ENCODE measurements at places on chromosomes 16 and 17. TPM values are rescaled to one million over a fixed set of nuclear protein-coding genes. Genes with fewer than 3 reads are reported as not detected.

DNA sequence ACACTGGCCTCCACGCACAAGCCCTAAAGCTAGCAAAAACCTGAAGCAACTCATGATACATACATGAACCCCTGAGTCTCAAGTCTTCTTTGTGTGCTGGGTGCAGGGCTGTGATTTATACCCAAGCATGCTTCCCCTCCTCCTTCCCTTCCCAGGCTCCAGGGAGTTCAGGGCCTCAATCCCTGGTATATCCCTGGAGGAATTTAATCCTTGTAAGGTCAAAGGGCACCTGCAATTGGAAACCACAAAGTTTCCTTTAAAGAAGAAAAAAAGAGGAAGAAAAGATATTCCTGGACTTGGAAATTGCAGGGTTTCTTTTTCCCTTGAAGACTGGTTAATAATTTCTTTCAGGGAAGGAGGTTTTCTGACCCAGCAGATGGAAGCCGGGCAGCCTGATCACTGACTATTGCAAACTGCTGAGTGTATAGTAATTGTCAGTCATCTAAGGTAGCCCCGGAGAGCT is 182.3 kb downstream of the AATF start:
- no peak for DNase-seq

USH1G gene
- not detected for total RNA-seq

DNA sequence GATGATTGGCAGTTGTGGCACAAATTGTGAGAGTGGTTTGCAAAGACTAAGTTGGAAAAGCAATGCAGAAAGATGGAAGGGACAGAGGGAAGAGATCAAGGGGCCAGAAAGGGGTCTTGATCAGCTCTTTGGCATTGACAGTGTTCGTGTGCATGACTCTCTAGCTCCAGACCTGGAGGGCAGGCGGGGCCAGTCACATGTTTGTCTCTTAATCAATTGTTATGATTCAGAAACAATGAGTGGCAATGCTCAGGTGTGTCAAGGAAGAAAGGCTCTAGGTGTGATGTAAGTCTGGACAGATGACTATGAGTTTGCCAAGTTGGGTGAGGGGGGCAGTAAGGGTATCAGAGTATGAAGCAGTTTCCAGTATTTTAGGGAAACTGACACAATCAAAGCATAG is 32.1 kb downstream of the WSB1 start:
- DNase-seq = no peak

DNA sequence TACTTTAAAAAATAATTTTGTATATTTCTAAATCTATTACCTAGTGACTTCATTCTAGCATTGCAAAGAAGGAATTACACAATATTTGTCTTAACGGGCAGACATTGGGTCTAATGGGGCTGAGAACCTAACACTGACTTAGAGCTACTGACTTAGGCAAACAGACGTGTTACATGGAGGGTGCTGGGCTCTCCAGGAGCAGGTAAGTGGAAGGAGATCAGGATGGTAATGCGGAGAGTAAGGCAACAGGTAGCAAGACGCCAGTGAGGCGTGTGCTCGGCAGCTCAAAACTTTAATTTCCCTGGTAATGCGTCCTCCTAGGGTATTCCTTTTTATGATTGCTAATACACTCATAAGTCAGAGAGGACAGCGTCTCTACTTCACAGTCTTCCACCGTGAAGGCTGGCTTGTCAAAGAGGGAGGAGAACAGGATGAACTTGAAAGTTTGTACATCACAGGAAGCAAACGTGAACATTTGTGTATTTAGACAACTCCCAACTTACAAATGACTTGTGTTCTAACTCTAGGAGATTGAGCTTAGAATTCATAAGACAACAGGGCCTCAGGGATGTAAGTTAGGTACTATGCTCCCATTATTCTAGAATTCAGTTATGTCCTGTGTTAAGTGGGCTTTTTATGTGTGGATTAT is 4.6 kb downstream of the KRT28 start:
- DNase-seq = no peak

- DNase-seq = no peak
Measured at GRCh38 chr16:3968551-3968950, 88.0 kb upstream of the CREBBP start.

DNA sequence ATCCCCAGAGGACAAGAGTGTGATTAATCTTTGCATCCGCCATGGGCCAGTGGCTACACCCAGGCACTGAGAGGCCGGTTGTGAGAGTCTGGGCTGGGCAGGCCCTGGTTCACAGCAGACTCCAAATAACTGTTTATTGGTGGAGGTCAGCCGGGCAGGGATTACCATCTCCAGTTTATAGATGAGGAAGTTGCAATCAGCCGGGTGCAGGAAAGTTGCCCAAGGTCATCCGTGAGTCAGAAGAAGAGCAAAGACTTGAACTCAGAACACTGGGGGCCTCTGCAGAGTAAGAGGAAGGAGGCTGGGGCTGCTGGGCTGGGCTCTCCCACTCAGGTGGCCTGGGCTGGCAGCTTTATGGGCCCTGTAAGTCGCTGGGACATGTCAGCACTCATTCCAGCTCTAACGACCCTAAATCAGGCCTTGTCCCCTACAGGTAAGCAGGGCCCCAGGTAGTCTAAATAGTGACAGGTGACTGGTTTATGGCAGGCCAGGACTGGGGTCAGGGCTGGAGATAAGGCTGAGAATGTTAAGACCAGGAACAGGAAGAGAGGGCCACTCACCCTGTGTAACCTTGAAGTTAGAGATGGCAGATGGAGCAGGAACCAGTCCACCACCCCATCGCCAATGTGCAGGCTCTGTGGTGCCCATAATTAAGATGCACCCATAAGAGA is 2.1 kb upstream of the CA4 start:
- DNase-seq = no peak

DNA sequence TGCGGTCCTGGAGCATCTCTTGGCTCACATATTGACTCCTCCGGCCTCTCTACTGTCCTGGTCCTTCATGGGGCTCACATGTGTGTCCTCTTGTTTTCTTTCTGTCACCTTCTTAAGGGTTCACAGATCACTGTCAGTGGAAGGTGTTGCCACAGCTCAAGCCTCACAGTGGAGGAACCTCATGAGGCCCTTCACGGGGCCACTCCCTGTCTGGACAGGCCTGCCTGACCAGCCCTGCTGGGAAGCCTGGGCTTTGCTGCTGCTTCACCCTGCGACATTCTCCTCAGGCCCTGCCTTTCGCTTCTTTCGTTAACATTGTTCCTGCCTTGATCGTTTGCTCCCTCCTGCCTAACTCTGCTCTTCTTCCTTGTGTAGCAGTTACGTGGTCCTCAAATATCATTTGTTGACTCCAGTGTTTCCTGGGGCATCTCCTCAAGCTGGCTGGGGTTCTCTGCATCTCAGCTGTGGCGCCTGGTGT is 55.9 kb downstream of the WDR45B start:
- no peak for DNase-seq

KRT9 gene
- total RNA-seq = not detected

DNA sequence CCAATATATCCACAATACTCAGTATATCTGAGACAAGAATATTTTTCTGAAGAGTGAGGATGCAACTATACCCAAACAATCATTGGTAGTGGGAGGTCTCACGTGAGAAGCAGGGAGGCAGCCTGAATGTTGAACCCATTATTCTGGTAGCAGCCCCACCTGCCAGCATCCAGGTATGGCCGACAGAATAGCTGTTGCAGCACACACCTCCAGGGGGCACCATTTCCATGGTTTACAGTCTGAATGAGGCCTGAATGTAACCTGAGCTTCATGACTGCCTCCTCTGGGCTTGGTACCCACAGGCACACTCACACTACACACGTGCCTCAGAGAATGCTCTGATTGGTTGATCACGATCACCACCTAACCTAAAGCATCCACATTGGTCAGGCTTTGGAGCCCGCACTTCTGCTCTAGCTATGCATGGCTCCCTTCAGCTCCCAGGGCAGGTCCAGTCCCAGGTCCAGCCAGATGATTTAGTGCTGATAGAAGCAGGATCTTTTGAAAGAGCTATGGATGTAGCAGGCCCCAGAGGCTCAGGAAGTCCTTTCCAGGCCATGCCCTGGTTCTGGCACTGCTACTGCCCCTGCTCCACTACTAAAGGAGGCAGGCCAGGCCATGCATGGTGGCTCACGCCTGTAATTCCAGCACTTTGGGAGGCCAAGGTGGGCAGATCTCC is 11.0 kb upstream of the CBFB start:
- peak; percentile 84 for DNase-seq

- DNase-seq = no peak
Measured at GRCh38 chr17:33966410-33967059, 288.6 kb upstream of the CCL2 start.

- DNase-seq = no peak
Measured at GRCh38 chr17:72863526-72864211, 228.8 kb downstream of the SLC39A11 start.

- DNase-seq = no peak
Measured at GRCh38 chr16:9821331-9821730, 360.9 kb downstream of the GRIN2A start.

- peak; percentile 60 for DNase-seq
Measured at GRCh38 chr17:18031955-18032354, 7.0 kb downstream of the ATPAF2 start.

ITGB3 gene
- total RNA-seq = 17.9 TPM

MPP3 gene
- 22.3 TPM for total RNA-seq

FN3KRP gene
- 20.4 TPM for total RNA-seq

TNFRSF17 gene
- not detected for total RNA-seq

- DNase-seq = no peak
Measured at GRCh38 chr16:64641343-64641742, 480.5 kb downstream of the CDH11 start.

GRCh38 chr17:61583242-61583641 is 7.8 kb downstream of the NACA2 start:
- DNase-seq = no peak

GRCh38 chr16:57235128-57236021 is 9.7 kb upstream of the ARL2BP start:
- DNase-seq = no peak

DNA sequence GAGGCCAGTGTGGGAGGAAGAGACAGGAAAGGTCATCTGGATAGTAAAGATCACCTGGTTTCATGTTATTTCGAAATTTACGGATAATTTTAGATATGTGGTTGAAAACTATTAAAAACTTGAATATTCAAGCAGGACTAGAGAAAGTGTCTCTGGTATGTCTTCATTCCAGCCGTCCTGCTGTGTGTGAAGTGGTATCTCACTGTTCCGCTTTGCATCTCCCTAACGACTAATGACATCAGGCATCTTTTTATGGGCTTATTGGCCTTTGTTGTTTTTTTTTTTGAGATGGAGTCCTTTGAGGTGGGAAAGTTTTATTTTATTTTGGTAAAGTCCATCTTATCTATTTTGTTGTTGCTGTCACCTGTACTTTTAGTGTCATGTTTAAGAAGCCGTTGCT is 214.4 kb upstream of the CHMP6 start:
- DNase-seq = no peak
